ENCODE measurements at places on chromosomes 5 and 9.
A peak's percentile ranks its signal among the peaks of the same experiment; 100 is the strongest.

GRCh38 chr9:98502976-98503325 lies 205.8 kb downstream of the GABBR2 start:
- DNase-seq: no peak

- DNase-seq: no peak
Measured at GRCh38 chr9:102069969-102070368, 331.5 kb upstream of the GRIN3A start.

DNA sequence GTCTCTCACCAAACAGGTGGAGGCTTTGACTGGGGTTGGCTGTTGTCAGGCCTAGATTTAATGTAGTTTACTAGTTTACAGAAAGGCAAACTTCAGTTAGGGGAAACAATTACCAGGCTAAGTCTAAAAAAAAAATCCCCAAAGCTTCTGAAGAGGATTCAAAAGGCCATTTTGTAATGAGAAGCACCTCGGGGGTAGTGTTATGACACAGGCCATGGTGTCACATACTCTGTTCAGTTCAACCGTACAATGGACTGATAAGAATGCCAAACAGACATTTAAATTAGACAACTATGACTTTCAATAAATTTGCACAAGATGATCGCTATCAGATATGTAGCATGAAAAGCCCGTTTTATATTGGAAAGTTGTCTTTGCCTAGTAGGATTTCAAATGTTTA lies 120.1 kb upstream of the PCA3 start:
- no peak for DNase-seq

DNA sequence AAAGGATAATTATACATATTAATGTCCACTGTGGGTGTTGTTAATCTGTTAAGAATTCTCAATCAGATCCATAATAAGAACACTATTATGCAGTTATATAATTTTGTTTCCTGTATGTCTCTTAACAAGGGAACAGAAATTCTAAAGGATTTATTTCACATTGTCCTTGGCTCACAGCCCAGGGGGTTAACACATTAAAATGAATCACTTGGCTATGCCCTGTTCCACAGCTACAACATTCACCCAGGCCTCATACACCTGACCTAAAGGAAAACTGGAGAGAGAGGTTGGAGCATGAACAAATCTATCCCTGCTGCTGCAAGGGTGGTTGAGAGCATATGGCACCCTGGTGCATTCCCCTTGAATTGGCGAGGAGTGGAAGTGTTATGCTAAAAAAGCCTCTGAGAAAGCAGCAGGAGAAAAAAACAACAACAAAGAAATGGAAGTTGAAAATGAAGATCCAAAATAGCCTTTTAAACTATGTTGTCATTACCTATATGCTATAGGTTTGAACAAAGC lies 116.0 kb downstream of the KCNN2 start:
- DNase-seq: no peak

GRCh38 chr5:133919148-133920136 lies 49.0 kb downstream of the C5orf15 start:
- DNase-seq: no peak

DNA sequence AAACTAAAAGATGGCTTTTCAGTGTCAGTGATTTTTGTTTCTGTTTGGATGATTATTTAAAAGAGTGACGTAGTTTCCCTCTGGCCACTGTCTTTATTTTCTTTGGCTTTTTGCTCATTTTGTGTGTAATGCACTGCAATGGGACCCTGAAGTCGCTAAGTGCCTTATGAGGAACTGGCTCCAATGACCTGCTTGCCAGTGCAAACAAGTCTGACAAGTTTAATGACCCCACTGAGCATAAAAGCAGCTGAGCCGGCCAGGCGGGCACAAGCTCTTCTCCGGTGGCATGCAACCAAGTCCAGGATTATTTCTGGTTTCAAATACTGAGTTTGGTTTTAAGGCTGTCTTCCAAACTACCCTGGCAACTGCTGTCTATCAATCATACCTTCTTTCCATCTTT lies 15.6 kb upstream of the GNA14 start:
- DNase-seq: no peak

GRCh38 chr9:130045725-130046450 lies 2.9 kb upstream of the FNBP1 start:
- no peak for DNase-seq

- no peak for DNase-seq
Measured at GRCh38 chr5:107951309-107951708, 280.6 kb upstream of the EFNA5 start.

- DNase-seq: no peak
Measured at GRCh38 chr9:138020120-138020794, 142.7 kb downstream of the CACNA1B start.

DNA sequence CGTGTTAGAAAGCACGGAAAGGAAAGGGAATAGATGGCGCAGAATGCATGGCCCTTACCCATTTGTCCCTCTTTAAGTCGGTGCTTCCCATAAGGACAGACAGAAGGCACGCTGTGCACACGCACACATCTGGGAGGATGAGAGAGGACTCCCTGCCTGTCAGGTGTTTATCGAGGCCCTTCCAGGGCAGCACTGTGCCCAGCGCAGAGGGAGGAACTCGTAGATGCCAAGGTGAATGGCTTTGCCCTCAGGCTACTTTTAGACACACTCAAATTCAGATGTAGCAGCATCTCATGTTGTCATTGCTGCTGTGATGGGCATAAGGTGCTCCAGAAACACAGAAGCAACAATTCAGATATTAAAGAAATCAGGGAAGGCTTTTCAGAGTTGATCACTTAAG lies 70.2 kb upstream of the CTSL start:
- no peak for DNase-seq

- DNase-seq: no peak
Measured at GRCh38 chr5:139277171-139277570, 16.4 kb upstream of the MATR3 start.

DNA sequence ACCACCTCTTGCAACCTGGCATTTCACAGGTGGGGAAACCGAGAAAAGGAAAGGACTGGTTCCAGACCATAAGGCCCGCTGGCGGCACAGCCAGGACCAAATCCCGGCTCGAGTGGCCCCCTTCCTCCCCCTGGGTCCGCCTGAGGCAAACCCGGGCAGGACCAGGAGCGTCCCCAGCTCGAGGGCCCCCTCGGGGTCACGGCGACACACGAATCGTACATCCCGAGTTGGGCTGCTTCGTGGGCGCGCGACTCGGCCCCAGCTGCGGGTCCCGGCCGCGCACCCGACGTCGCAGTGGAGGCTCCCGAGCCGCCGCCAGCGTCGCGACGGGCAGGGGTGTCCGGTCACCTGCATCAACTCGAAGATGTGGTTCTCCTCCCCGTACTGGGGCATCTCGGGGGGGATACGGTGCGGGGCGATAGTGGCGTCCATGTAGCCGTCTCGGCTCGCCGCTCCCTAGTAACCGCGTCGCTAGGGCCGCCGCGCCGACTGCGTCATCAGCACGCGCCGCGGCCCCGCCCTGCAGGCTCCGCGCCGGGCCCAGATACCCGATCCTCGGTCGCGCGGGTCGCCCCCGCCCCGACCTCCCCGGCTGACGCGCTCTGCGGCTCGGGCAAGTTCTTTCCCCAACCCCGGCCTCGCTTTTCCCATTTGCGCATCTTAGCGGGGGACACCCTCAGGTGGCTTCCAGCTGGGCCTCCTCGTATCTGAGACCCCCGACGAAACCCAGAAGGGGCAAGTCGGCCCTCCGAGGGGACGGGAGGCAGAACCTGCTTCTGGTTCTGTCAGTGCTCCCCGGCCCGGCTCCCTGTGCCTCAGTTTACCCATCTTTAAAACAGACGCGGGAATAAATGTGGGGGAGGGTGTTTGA lies at the start of gene AK8:
AK8 (minus strand) TSS at position 461 of the 871 bp plus-strand sequence; CDS start at position 432, 29 bp downstream.
- DNase-seq: peak; percentile 74

GRCh38 chr9:35811381-35812024 lies 559 bp downstream of the SPAG8 start:
- DNase-seq: no peak

- DNase-seq: no peak
Measured at GRCh38 chr5:169412831-169413230, 111.9 kb upstream of the SLIT3 start.

DNA sequence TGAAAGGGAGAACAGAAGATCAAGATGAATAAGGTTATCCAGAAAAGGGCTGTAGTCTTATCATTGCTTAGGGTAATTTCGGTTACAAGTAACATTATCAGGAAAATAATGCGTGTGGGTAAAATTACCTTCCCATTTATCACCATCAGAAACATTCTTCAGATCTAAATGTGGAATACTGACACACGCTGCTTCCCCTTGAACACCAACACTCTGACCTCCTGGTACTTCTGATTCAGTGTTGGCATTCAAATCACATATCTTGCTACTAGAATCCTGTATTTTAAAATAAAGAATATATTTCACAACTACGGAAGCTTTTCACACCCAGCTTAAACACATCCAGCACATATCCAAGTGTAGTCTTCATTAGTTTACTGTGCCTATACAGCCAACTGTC lies 70.2 kb downstream of the PKD2L2 start:
- DNase-seq: no peak

GRCh38 chr9:95940265-95940664 lies 64.8 kb downstream of the ERCC6L2 start:
- DNase-seq: no peak

- no peak for DNase-seq
Measured at GRCh38 chr9:85268131-85268530, 473.6 kb downstream of the AGTPBP1 start.

DNA sequence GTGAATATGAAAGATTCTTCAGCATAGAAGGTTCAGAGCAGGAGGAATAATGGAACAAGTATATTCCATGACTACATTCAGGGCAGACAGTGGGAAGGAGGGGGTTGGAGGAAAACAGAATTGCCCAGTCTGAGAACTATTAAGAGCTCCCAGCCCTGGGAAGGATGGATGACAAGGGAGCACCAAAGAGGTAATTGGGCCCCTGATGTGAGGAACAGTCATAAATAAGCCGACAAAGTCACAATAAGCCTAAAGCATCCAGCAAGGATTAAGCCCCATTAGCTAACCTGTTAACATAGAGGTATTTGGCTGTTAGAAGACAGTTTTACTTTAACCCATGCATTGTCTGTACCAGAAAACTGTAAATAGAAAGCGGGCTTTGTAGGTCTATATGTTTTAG lies 348.7 kb upstream of the SEMA6A start:
- DNase-seq: no peak

DNA sequence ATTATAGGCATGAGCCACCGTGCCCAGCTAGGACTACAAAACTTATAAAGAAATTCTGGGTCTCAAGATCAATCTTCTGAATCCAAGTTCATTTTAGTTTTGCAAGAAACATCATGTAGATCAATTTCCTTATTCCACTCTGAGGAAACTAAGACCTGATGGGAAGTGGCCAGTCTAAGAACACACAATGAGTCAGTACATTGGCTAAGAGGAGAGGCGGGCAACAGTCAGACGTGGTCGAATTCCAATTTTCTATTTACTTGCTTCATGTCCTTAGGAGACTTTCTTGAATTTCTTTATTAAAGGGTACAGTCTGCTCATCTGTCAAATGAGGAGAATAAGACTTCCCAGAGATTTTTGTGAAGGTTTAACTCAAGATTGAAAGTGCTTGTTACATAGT lies 432.1 kb upstream of the BRINP1 start:
- no peak for DNase-seq

- no peak for DNase-seq
Measured at GRCh38 chr5:58868931-58869330, 286.1 kb downstream of the RAB3C start.

DNA sequence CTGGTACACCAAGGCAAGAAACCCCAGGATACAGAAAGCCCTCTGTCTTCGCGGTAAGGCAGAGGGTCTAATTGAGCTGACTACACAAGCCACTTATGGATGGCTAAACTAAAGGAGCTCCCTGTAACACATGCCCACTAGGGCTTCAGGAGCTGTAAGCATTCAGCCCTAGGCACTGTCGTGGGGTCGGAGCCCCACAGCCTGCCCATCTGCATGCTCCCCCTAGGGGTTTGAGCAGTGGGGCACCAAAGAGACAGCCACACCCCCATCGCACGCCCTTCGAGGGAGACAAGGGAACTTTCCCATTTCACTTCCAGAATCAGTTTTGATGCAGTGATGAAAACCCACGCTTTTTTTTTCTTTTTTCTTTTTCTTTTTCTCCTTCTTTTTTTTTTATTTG lies 11.0 kb upstream of the MTMR12 start:
- DNase-seq: no peak

GRCh38 chr9:19992556-19992955 lies 203.7 kb upstream of the SLC24A2 start:
- DNase-seq: no peak

DNA sequence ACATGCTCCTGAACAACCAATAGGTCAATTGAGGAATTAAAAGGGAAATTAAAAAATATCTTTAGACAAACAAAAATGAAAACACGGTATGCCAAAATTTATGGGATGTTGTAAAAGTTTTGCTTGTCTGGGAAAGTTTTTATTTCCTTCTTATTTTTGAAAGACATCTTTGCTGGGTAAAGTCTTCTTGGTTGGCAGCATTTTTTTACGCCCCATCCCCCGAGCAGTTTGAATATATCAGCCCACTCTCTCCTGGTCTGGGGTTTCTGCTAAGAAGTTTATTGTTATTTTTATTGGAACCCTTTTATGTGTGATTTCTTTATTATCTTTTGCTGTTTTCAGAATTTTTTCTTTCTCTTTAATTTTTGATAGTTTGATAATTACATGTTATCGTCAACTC lies 16.3 kb downstream of the XRCC4 start:
- no peak for DNase-seq

DNA sequence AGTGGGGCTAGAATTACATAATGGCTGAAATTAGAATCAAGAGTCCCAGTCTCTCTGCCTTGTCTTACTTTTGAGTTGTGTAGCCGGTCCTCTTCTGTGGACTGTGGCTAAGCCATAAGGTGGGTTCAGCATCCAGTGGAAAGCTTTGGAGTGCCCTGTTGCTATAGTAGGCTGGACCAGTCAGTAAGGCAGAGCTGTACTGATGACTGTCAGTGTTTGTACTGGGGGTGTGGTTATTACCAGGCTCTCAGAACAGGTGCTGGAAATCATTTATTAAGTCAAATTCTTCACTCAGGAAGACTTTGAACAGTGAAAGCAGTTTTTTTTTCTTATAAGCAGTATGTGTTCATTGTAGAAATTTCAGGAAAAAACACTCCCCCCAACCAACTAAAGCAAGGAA lies 129.4 kb downstream of the ZSWIM6 start:
- DNase-seq: no peak

DNA sequence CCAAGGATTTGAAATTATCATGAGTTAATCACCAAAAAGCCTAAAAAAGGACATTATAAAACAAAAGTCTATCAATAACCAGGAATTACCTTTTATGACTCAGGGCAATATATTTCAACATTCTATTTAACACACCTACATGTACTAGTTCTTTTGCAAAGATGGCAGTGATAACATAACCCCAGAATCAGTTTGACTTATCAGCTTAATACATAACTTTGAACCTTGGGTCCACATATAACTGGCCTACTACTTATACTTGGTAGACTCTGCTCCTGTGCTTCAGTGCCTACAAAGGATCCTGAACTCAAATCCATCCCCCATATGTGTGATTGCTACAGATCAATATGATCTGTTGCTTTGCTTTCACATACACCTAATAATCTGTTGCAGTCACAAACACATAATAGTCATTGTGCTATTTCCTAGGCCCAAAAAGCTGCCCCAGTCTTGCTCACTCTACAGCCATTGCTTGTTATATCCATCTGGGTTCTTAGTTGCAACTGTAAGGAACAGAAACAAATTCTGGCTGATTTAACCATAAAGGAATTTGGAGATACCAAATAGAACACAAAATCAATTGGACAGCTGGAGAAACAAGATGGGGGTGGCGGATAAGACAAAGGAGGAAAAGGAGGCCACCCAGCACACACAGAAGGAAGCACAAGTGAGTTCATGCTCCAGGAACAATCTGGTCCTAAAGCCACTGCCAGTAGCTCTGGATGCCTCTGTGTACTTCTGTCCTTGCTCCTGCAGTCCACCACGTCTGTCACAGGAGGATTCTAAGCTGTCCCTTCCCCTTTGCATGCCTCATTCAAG lies 25.5 kb downstream of the DEPDC1B start:
- no peak for DNase-seq

- DNase-seq: peak; percentile 84
Measured at GRCh38 chr5:138491669-138492559, 26.6 kb downstream of the EGR1 start.

Measured in CD4-positive, alpha-beta T cell treated with Interleukin-2 at 100 ng/mL for 4 hours (primary cell).